ENCODE measurements at places on chromosomes 2 and 18.

DNA sequence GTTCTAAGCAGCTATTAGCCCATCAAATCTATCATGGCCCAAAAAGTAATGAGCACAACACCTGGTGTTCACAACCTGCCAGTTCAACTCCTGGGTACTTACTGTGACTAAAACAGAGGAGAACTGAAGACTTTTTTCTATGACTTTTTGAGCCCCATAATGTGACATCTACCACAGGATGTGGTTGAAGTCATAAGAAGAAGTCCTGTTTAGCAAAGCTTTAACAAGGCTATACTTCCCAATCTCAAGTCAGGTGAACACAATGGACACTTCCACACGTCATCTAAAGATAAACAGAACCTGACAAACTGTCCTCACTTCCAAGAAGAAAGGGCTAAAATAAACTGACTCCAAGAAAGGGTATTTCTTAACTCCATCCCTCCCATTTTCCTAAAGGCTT is 138.8 kb downstream of the ATAD2B start:
- no peak for DNase-seq

DNA sequence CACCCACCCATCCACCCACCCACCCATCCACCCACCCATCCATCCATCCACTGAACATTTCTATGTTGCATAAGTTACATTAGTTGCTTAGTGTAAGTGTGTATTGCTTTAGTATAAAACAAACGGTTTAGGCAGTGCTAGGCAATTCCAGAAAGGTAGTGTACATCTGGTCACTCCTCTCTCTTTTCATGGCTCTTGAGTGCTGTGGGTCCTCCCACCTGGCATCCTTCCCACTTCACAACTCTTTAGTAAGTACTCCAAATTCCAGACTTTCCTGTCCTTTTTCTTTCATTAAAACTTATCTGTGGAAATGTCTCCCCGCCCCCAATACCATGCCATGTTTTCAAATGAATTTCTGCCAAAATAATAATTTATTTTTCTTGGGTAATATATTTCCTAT is 122.5 kb downstream of the PLEKHM3 start:
- no peak for DNase-seq

GRCh38 chr2:218294430-218295022 is 2.2 kb upstream of the TMBIM1 start:
- DNase-seq, result no peak

- DNase-seq, result no peak
These were observed at the start of gene HRH4 for GRCh38 chr18:24460388-24460787. Gene HRH4, plus strand, starts transcription at chr18:24460637. Its CDS starts 92 bp downstream, at chr18:24460729.

- no peak for DNase-seq
These were observed 659.5 kb downstream of the TSN start for GRCh38 chr2:122414902-122415301.

DNA sequence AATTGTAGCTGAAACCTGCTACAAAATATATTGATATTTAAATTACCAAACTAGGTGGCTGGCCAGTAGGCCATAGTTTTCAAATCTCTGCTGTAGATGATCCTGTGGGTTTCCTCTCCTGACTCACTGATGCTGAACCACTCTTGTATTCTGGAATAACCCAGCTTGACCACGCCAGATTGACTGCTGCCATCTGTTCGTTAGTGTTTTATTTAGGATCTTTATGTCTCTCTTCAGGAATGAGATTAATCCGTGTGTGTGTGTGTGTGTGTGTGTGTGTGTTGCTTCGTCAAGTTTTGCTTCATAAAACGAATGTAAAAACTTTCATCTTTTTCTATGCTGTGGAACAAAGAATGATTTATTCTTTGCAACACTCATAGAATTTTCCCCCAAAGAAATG is 187.1 kb downstream of the DYSF start:
- DNase-seq, result no peak

DNA sequence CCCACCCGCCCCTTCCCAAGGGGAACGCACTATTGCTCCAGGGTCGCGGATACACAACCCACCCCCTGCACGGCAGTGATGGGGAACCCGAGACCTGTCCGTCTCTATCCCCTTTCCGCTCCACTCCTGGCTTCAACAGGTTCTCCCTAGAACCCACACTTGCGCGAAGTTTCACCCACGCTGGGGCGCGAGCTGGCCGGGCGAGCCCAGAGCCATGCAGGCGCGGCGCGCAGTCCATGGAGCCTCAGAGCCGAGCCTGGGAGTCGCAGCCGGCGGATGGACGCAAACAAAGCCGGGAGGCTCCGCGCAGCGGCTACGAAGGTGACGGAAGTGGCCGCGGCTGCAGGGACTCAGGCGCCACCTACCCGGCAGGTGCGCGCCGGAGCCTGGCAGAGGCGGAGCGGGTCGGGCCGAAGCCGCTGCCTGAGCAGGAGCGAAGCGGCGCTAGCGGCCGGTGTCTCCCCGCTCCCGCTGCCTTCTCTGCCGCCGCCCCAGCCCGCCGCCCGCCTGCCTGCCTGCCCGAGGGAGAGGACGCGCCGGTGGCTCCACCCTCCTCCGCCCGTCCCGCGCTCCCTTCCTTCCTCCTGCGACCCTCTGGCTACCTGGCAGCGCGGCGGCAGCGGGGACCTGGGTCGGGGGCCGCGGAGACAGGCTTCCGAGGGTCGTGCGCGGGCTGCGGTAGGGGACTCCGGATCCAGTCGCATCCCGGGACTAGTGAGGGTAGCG is 14.0 kb downstream of the ALPG start:
- no peak for DNase-seq

- DNase-seq, result no peak
These were observed 234.3 kb downstream of the LRATD1 start for GRCh38 chr2:14866736-14867352.

- DNase-seq, result no peak
These were observed 11.4 kb downstream of the KLHL41 start for GRCh38 chr2:169520896-169521295.

DNA sequence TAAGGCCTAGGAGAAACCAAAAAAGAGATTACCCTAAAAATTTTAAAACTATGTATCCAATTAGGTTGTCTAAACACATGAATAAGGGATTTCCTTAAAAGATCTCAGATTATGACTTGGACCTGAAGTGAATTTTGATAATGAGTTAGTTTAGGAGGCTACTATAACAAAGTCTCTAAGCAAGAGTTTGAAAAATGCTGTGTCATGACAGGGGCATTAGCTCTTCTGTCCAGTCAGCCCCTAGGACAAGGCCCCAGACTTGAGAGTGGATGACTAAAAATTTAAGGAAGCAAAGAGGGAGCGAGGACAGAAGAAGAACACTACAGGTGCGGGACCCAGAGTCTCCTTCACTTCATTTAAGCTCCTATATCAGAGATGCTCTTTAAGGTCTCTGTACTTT is 135.9 kb downstream of the DTNB start:
- no peak for DNase-seq

GRCh38 chr2:52000151-52000855 is 968.4 kb upstream of the NRXN1 start:
- DNase-seq, result no peak

DNA sequence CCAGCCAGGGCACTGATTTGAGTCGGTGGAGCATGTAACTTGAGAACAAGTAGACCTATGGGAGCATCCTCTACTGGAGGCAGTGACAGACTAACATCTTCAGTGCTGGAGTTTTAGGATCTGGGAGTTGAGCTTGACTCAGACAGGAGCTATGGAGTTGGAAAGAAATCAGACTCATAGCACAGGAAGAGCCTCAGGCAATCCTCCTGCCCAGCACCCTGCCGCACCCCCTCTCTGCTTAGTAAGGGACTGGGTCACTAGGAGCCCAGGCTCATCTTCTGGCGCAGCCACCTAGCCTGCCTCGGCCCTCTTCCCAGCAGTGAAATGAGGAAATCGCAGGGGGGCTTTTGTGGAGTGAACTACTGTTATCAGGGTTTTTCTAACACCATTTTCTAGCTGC is 3.6 kb downstream of the ARID5A start:
- DNase-seq, result no peak

- DNase-seq, result no peak
These were observed 133.5 kb downstream of the TMEM182 start for GRCh38 chr2:102895376-102895775.

GRCh38 chr2:145190031-145190703 is 670.2 kb upstream of the ZEB2 start:
- DNase-seq, result no peak

- no peak for DNase-seq
These were observed 338.1 kb upstream of the NCKAP5 start for GRCh38 chr2:133906396-133906795.

DNA sequence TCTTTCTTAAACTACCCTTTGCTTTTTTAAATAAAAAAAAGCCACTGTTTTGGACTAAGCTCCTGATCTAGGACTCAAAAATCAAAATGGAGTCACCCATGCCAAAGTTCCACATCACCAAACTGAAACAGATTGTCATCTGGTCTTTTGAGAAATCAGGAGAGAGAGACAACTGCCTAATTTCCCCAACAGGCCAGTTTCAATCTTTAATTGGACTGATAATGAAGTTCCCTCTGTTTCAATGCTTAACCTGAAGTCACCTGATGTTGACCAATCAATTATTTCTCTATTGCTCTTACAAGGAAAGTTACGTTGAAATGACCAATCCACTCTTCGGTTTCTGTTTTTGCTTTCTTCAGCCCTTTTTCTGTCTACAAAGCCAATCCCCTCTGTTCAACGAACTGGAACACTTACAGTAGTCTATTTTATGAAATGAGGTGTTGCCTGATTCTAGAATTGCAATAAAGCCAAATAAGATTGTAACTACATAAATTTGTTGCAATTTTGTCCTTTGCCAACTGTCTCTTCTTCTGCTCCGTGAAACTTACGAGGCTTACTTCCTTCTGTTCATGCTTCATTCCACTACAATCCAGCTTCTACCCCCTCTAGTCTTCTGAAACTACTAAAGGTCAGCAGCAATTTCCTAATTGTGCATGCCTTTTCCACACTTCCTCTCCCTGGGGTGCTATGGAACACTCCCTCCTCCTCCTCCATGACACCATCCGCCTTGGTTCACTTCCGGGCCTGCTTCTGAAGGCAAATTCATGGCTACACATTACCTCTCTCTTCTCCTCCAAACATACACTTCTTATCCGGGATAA is 95.2 kb upstream of the CD302 start:
- DNase-seq, result no peak

GRCh38 chr18:36075862-36076587 is 8.7 kb upstream of the RPRD1A start:
- no peak for DNase-seq

GRCh38 chr2:191976436-191976835 is 129.5 kb upstream of the CAVIN2 start:
- no peak for DNase-seq

DNA sequence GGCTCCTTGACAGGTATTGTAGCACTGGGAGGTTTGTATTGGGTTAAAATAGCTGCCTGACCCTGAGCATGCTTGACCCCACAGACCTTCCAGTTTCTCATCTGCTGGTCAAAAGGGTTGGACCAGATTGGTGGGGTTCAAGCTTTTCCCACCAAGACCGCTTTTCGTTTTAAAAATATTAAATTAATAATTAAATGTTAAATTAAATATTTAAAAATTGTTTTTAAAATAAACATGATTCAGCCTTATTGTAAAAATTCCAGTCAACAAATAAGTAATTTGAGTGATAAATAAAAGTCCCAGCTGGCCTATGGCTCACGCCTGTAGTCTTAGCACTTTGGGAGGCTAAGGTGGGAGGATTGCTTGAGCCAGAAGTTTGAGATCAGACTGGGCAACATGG is 36.6 kb upstream of the MCFD2 start:
- DNase-seq, result no peak

- no peak for DNase-seq
These were observed 13.9 kb downstream of the EFHD1 start for GRCh38 chr2:232647261-232647660.

DNA sequence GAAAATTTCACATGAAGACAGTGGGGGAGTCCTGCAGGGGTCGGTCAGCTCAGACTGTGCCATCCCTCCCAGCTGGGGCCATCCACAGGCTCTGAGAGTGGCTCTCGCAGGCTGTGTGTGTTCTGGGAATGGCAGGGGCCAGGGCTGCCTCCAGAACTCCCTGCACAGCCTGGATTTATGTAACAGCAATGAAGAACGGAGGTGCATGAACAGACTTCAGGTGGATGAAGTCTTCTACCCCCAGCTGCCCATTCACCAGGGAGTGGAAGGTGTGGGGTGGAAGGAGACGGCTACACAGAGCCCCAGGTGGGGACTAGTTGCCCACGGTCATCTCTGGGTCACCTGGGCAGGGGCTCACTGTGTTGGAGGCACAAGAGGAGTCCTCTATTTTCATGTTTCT is 56.1 kb upstream of the HDAC4 start:
- no peak for DNase-seq

GRCh38 chr2:6896930-6897759 is 19.6 kb downstream of the RSAD2 start:
- no peak for DNase-seq

- DNase-seq, result no peak
These were observed 259.8 kb upstream of the APCDD1 start for GRCh38 chr18:10194592-10194991.

GRCh38 chr2:144012304-144012703 is 507.6 kb downstream of the ZEB2 start:
- no peak for DNase-seq

GRCh38 chr2:39938035-39938835 is 159.2 kb upstream of the THUMPD2 start:
- DNase-seq, result no peak

DNA sequence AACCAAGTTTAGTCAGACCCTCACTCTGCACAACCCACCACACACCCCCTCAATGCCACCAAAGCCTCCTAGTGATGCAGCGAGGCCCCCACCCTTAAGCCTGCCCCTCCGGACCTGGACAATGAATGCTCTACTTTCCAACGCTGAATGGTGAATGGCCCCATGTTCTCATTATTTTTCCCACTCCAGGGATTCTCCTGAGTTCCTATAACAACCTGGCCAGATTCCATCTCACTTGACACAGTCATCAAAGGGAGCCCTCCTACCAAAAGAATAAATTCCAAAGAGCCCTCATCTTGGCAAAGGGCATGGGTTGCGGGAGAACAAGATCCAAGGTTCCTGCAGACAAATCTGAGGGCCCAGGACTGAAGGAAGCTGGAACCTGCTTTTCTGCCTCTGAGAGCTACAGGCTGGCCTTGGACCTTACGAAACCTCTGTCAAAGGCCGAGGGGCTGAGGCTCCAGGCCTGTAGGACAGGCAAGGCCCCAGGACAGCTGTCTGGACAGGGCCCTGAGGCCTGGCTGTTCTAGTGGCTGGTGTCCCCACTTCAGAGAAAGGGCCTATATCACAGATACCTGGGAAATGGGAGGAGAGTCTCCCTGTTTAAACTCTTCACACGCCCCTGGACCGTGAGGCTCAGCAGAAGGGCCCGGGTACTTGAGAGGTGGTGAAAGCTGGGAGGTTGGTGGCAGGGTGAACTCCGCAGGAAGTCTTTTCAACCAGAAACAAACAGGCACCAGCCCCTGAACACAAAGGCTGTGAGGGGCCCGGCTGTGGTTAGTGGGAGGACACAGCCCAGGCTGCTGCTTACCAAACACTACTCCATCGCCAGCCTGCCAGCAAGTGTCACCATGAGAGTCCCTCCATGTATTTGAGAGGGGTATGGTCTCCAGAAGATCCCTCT is 27.3 kb downstream of the SFXN5 start:
- no peak for DNase-seq

DNA sequence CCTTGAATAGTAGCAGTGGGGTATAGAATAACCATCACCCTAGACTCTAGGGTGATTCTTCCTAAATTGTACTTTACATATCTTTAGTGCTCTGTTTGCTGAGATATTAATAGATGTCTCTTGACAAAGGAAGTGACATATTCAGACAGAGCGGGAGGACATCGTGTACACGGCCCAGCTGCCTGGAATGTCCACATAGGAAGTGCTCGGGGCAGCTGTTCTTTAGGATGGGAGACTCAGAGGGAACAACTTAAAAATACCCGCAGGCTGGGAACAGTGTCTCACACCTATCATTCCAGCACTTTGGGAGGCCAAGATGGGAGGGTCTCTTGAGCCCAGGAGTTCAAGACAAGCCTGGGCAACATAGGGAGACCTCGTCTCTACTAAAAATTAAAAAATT is 206.1 kb downstream of the FAM210A start:
- no peak for DNase-seq
